LNCaP clone FGC (cell line): ENCODE measurements at places on chromosomes 2 and 18.

DNA sequence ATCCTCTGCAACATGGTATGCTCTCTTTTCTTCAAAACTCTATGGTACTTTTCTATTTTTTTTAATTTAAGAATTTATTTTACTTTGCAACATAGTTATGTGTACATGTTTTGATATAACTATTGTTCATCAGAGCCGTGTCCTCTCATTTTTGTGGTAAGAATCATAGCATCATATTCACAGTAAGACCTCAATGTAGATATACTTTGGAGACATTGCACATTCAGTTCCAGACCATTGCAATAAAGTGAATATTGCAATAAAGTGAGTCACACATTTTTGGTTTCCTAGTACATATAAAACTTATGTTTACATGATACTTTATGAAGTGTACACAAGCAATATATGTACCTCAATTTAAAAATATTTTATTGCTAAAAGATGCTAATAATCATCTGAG is 22.7 kb upstream of the LINC00305 start:
- DNase-seq: no peak

- DNase-seq: no peak
These were observed 221.4 kb downstream of the EXOC6B start for GRCh38 chr2:72604468-72604867.

GRCh38 chr2:164642268-164642667 is 21.0 kb upstream of the GRB14 start:
- DNase-seq: no peak

DNA sequence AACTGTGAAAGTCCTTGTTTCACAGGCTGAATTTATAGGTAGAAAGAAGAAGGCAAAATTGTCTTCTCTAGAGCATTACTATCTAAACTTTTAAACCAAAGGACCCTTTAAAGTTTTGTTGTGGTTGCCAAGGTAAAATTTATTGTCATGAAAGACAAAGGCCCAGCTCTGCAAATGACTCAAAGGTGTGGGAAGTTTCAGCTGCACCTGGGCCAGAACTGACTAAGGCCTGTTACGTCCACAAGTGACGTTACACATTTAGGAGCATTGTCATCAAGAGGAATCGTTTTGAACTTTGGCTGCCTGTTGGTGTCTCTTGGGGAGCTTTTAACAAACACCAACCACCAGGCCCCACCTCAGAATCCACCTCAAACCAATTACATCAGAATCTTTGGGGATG is 8.1 kb upstream of the DSC3 start:
- DNase-seq: no peak

- no peak for DNase-seq
These were observed 104.4 kb downstream of the GULP1 start for GRCh38 chr2:188395903-188396689.

GRCh38 chr18:68241881-68242280 is 473.0 kb downstream of the TMX3 start:
- DNase-seq: no peak

GRCh38 chr2:72126186-72127100 is 21.2 kb downstream of the CYP26B1 start:
- no peak for DNase-seq

DNA sequence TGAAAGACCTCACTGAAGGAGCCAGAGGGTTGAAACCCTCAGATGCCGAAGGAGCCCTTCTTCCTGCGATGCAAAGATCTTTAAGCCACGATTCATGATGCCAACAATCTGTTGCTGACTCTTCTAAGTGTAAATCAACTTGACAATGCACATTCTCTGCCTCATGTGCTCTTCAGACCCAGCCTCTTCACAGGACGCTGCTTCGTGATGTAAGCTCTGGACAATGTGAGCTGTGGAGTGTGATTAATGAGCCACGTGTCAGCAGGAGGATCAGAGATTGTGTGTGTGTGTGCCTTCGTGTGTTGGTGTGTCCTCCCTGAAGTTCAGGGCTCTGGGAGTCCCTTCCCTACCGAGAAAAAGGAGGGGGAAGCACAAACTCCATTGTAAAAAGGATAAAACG is 26.5 kb upstream of the TWIST2 start:
- DNase-seq: no peak

DNA sequence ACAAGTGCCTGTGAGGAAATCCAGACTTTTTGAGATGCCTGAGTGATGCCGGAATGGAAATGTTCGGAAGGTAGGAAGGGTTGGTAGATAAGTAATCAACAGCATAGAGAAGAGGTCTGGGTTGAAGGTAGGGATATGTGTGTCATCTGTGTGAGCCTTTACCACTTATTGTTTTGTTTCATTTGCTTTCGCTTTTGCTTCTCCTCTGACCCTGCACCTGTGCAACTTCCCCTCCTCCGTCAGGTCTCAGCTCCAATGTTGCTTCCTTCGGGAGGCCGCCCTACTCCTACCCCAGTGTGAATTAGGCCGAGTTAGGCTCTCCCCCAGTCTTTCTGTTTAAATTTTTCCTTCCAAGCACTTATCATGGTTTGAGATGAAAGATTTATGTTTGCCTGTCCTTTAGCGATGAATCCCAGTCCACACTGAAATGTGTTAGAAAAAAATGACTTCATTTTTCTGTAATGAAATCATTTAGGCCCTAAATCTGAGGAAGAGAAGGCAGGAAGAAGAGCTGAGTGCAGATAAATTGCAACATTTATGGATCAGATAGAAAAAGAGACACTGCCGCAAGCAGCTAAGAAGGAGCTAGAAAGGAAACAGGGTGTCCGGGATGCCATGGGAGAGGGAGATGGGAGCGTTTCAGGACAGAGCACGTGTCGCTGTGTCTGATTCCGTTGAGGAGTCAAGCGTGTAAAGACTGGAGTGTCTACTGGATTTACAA is 139.6 kb upstream of the PELI1 start:
- no peak for DNase-seq

GRCh38 chr18:46174342-46175041 is 70.3 kb downstream of the HAUS1 start:
- DNase-seq: no peak

- DNase-seq: no peak
These were observed 258.6 kb upstream of the CRIM1 start for GRCh38 chr2:36097022-36097421.

DNA sequence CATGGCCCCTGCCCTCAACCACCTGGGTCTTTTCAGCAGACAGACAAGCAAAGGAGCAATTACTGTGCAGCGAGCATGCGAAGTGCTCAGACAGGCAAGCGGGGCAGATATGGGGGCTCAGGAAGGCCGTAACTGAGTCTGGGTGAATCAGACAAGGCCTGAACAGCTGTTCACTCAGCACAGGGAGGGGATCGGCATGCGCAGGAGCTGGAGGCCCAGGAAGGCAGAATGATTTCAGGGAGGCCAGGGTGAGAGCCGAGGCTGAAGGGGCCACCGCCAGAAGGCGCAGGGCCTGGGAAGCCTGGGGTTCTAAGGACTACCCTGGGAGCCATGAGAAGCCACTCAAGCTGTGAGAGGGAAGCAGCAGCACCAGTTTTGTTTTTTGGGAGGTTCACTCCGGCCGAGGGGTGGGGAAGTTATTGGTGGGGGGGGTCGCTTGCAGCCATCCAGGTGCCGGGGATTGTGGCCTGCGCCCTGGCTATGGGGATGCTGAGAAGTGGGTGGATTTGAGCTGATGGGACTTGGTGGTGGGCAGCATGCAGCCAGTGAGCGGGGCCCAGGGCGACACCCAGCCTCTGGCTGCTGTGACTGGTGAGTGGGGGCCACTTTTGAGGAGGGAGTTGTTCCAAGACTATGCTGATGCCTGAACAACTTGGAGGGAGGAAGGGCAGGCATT is 132.2 kb downstream of the TSN start:
- DNase-seq: no peak

- no peak for DNase-seq
These were observed 458.6 kb upstream of the FSIP2 start for GRCh38 chr2:185279999-185280398.

GRCh38 chr2:3492951-3493614 is 26.2 kb downstream of the ADI1 start:
- DNase-seq: no peak

GRCh38 chr18:10840743-10841142 is 308.6 kb downstream of the PIEZO2 start:
- DNase-seq: no peak

GRCh38 chr2:40844353-40845277 is 392.7 kb upstream of the SLC8A1 start:
- peak; percentile 22 for DNase-seq

DNA sequence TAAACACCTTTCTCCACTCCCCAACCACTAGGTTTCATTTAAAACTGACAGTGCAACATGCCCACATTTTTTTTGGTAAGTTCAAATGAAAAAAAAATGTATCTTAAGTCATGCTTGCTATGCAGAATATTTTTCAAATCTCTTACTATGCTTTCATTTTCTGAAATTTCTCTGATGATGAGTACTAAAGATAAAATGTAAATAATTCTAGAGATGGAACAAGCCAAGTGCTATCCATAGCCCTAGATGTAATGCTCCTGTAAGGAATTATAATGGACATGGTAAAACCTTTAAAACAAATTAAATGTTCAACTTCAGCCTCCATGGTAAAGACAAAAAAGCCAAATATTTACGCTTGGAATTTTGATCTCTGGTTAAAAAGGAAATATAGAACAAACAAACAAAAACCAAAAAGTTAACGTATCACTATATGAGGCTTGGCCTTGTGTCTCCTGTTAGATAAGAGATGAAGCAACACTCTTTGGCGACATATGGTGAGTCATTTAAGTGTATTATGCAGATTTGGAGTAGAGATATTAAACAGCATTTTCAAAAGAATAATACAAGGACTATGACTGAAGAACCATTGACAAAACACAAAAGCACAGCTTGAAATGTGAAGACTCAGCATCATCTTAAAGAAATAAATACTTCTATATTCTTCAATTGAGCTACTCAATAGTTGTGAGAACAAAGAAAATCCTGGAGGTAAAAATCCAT is 392.0 kb upstream of the LYPD1 start:
- no peak for DNase-seq

GRCh38 chr2:101089419-101089818 is 61.8 kb downstream of the TBC1D8 start:
- no peak for DNase-seq

DNA sequence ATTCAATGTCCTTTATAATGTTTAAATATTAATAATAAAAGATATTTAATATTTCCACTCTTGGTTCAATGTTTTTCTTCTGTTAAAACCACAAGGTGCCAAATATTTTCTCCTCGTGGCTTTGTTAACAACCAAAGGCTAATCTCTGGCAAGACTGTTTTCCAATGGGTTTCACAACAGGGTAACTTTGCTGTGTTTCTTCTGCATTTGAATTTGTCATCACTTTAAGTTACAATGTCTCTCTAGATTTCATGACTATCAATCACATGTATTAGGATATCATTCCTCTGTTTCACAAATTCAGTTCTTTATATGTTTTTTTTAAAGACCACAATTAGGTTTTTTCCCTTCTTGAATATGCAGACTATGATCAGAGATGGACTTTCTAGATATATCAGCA is 469.8 kb upstream of the ACVR2A start:
- no peak for DNase-seq

DNA sequence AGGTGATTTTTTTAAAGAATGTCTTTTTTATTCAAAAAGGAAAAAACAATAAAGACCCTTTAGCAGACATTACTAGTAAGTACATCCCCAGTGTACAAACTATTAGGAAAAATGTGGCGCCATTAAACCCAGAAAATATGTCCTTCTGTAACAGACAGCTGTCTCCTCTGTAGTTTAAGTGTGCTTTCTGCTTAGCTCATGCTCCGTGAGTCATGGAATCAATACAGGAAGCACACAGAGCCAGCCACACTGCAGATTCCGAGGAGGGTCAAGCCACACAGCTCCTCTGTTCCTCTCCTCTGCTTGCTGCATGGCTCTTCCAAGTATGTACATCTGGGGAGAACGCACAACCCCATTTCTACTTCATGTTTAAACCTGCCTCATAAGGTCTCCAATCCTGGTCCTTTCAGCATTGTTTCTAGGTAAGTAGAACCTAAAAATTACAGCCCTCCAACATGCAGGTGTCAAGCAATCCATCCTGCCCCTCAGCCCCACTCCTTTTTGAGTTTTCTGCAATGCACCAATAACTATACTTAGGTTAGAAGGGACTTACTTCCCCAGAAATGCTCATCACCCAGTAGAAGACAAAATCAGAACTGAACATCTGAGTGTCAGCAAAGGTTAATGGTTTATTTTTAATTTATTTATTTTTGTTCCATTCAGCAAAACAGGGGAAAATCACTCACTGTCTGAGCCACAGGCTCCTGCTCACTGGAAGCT is 37.5 kb downstream of the ACVR1 start:
- DNase-seq: no peak

DNA sequence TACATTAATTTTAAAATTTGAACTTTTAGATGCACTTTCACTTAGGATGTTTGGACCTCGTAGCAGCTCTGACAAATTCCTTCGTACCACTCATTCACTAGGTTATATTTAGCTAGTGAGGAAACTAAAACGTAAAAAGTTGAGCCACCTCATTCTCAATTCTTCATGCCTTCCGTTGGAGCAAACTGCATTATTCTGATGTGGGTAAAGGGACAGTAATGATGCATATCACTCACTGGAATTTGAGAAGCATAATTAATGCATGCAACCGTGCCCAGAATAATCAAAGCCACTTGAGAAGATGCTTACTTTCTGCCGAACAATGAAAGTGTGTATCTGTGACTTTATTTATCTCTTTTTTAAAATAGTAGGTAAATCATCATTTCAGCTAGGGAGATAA is 2.2 kb downstream of the CNOT9 start:
- DNase-seq: no peak

- no peak for DNase-seq
These were observed 1.4 kb upstream of the SERTAD2 start for GRCh38 chr2:64655018-64655664.

DNA sequence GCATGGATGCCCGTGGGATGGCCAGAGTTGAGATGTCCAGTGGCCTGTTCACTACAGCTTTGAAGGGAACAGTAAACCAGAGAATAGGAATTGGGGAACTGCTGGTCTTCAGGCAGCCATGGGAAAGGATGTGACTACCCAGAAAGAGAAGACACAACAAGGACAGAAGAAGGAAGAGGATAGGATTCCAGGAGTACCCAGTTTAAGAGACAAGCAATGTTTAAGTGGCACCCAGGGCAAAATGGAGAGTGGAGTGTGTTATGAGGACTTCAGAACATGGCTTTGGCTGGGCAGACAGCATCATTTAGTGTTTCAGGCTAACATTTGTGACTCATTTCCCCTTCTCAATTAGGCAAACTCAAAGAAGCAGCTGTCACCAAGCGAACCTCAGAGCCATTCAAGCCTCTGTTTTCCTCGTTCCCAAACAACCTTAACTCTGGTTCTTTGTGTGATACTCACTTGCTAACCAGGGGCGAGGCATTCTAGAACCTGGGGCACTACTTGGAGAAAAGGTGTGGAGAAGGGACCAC is 4.0 kb upstream of the FAM124B start:
- no peak for DNase-seq

- DNase-seq: no peak
These were observed 216.6 kb downstream of the SPAG16 start for GRCh38 chr2:213500881-213501280.

DNA sequence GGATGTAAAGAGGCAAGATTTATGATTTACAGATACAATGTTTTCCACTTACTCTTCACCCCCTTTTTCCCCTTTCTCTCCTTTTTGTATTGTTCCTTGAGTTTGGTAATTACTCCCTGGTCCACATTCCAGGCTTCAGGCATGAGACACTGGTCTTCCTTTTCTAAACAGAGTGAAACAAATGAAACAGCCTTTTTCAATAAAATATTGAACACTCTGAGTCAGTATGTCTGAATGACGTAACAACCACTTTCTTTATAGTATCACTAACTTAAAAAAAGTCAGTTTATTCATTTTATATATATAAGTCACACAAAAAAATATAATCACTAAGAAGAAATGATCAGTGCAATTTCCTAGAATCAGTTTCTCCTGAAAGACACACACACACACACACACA is 79.7 kb downstream of the STRN start:
- no peak for DNase-seq
